LoVo (cell line): ENCODE measurements at places on chromosomes 3 and 15.
A peak's percentile ranks its signal among the peaks of the same experiment; 100 is the strongest.

- DNase-seq: peak; percentile 7
Measured at GRCh38 chr3:167876620-167877281, 141.2 kb downstream of the SERPINI1 start.

- no peak for DNase-seq
Measured at GRCh38 chr3:44963571-44964325, 12.2 kb downstream of the ZDHHC3 start.

- no peak for DNase-seq
Measured at GRCh38 chr15:99230867-99231266, 18.5 kb downstream of the TTC23 start.

DNA sequence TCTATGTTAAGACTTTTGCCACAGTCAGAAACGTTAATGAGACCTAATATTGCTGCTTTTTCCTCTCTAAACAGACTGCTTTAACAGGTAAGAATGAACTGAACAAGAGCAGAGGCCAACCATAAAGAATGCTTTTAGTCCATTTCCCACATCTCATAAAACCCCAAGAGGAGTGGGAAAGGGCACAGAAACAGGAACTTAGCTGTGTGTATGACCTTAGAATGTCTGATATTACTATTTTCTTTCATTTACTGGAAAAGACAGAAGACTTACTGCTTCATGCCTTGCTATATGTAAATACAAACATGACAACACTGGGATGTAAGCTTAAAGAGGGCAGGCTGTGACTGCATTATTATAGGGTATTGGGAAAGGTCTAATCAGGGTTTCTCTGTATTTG lies 115.0 kb downstream of the ISL2 start:
- no peak for DNase-seq

GRCh38 chr3:150210461-150211110 lies 197.5 kb upstream of the TSC22D2 start:
- no peak for DNase-seq

DNA sequence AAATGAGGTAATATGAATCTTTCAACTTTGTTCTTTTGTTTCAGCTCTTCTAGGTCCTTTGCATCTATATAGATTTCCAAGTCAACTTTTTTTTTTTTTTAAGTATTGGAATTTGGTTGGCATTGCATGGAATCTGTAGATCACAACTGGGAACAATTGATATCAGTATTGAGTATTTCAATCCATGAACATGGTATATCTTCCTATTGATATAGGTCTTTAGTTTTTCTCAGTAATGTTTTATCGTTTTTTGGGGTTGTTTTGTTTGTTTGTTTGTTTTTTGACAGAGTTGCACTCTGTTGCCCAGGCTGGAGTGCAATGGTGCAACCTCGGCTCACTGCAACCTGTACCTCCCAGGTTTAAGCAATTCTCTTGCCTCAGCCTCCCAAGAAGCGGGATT lies 137.2 kb downstream of the EEFSEC start:
- DNase-seq: no peak

- DNase-seq: no peak
Measured at GRCh38 chr3:14179795-14180194, 1.2 kb downstream of the LSM3 start.

GRCh38 chr3:40843851-40844548 lies 319.2 kb downstream of the ZNF621 start:
- DNase-seq: no peak

- DNase-seq: no peak
Measured at GRCh38 chr3:6248528-6248927, 612.4 kb upstream of the GRM7 start.

GRCh38 chr3:126835472-126836219 lies 131.6 kb downstream of the CHCHD6 start:
- no peak for DNase-seq

DNA sequence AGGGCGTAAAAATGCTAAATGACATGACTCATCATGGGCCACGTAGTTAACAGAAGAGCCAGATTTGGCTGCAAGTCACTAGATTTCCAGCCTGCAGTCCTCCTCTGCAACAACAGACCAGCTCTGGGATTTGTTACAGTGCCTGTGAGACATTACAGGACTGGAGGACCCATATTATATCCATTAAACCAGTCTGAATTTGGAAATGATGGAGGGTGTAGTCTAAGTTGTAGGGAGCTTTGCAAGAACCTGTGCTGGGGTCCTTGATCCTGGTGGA lies 10.8 kb downstream of the ZNF774 start:
- DNase-seq: no peak

DNA sequence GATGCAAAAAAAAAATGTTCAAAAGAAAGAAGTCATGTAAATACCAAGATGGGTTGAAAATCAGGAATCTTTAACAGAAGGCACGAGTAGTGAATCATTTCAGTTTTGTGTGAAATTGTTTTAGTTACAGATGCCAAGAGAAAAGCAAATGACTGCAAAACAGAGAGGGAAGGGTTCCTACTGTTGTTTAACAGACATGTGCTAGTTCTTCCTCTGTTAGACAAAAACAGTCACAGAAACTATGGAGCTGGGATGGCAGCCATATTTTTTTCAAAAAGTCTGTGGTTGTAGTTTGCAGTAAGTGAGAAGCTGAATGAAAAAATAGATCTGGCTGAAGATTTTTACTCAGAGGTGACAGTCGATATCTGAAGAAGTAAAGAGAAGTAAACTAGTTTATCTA lies 511.9 kb downstream of the ZIC1 start:
- no peak for DNase-seq

- no peak for DNase-seq
Measured at GRCh38 chr15:51499379-51499976, 123.1 kb downstream of the DMXL2 start.

GRCh38 chr3:14804835-14805780 lies 13.7 kb upstream of the FGD5 start:
- DNase-seq: no peak

GRCh38 chr3:159818997-159819500 lies 169.6 kb upstream of the IL12A start:
- no peak for DNase-seq

- DNase-seq: no peak
Measured at GRCh38 chr15:87736401-87736800, 520.1 kb downstream of the NTRK3 start.

- no peak for DNase-seq
Measured at GRCh38 chr3:39318301-39318700, 11.2 kb upstream of the CCR8 start.

DNA sequence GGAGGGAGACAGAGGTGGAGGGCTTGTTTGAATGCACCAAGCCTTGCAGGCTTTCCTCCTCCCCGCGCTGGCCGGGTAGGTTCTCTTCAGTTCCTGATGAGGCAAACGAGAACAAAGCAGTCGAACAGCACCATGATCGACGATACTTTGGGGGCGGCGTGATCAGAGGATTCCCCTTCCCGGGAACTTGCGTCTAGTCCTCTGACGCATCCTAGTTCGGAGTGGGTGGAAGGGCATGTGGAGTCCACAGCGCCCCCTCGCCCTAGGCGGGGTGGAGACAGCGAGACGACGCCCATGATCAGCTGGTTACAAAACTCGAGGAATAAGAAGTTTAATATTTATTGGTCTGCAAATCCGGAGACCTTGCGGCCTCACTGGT lies 452 bp upstream of the SV2B start:
- DNase-seq: no peak

DNA sequence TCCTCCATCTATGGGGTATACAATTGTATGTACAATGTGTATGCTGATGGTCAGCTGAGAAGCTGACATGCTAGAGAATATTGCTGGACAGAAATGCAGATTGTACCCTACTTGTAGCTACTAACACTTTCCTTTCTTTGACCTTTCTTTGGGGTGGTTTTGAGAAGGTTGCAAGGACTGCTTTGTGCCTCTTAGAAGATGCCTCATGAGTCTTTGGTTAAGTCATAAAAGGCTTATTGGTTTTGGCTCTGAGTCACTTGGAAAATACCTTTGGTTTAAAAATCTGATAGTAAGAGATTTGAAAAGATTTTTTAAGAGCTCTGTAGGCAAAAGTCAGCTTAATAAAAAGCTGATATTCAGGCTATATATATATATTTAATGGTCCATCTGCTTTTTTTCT lies 71.5 kb downstream of the ZMAT3 start:
- no peak for DNase-seq

- DNase-seq: no peak
Measured at GRCh38 chr3:40837300-40837699, 312.5 kb downstream of the ZNF621 start.

- no peak for DNase-seq
Measured at GRCh38 chr3:99911433-99911832, 93.8 kb downstream of the CMSS1 start.

DNA sequence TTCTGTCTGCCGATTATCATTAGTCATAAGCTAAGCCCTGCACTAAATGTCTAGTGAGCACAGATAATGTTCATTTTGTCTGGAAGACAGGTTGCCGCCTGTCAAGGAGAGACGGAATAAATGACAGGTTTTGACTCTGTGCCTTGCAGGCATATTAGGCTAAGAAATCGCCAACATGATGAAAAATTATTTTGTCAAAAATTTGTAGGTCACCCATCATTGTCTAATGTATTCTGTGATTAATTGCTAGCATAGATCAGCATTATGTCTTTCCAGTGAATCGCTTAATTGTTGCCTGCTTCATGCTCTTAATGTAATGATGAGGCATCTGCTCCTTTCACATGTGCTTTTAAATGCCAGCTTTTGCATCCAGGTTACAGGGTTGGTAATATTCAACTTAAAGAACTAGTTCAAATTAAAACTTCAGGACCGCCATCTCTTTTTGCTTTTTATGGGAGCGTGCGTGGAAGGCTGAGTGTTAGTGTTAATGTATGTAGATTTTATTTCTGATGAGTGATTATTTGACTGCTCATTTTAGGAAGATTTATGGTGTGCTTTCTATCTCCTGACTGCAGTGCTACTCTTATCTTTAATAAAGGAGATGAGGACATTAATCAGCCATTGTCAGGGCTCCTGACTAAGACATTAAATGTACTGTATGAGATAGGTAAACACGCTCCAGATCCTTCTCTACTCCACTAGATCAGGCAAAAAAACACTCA lies 120.8 kb upstream of the MEIS2 start:
- DNase-seq: no peak

- no peak for DNase-seq
Measured at GRCh38 chr3:73727117-73727821, 102.5 kb upstream of the PDZRN3 start.

DNA sequence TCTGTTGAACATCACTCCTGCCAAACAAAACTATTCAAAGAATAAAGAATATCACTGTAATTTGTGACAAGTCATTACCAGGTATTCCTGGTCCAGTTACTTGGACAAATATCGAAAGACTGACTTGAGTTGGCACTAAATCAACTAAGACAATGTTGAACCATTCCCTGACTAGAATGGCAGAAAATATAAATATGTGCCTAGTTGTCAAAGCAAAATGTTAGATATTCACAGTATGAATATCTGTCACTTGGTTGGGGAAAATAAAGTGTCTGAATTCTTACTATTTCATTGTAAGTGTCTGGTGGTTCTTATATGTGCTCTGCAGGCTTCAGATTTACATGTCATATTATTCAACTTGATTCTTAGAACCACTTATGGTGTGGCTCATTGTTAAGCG lies 470.2 kb downstream of the NAALADL2 start:
- no peak for DNase-seq

DNA sequence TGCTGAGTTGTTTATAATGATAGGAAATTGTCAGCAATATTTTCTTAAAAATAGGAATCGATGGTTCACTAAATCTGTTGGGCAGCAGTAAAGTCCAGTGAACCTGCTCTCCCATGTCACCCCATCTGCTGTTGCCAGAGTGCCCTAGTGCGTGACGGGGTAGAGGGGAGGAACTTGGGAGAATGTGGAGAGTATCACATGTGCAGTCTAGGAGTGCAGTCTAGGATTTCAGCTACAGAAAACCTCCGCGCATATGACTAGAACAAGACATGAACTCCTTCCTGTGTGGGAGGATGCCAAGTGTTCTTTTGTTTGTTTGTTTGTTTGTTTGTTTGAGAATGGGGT lies 74.6 kb upstream of the ACAD9 start:
- DNase-seq: no peak

DNA sequence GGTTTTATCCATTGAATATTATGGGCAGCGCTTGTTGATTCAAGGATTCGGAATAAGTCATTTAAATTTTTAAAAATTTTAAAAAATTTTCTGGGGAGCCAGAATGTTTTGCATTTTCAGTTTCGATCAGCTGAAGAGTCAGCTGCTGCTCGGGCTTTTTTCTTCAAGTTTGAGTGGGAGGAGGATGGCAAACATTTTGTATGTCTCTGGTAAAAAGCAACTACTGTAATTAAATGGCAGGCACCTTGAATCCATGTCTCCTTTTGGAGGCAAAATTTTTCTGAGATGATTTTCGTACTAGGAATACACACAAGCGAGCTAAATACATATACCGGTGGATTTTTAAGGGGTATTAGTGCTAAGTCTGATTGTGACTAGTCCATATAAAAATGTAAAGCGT lies 612 bp downstream of the C3orf38 start:
- DNase-seq: no peak

- no peak for DNase-seq
Measured at GRCh38 chr3:1026395-1026794, 66.4 kb upstream of the CNTN6 start.
